Stimulated activated CD4-positive, alpha-beta T cell treated with anti-CD3 and anti-CD28 coated beads, Interleukin-1b, Interleukin-23, amount 100 ng/mL, for 4 hours (primary cell): ENCODE measurements at places on chromosomes 2 and 18.

- DNase-seq: no peak
Measured at GRCh38 chr2:16482460-16482859, 183.2 kb downstream of the CYRIA start.

GRCh38 chr18:57569133-57569532 lies 17.4 kb downstream of the FECH start:
- DNase-seq: no peak

DNA sequence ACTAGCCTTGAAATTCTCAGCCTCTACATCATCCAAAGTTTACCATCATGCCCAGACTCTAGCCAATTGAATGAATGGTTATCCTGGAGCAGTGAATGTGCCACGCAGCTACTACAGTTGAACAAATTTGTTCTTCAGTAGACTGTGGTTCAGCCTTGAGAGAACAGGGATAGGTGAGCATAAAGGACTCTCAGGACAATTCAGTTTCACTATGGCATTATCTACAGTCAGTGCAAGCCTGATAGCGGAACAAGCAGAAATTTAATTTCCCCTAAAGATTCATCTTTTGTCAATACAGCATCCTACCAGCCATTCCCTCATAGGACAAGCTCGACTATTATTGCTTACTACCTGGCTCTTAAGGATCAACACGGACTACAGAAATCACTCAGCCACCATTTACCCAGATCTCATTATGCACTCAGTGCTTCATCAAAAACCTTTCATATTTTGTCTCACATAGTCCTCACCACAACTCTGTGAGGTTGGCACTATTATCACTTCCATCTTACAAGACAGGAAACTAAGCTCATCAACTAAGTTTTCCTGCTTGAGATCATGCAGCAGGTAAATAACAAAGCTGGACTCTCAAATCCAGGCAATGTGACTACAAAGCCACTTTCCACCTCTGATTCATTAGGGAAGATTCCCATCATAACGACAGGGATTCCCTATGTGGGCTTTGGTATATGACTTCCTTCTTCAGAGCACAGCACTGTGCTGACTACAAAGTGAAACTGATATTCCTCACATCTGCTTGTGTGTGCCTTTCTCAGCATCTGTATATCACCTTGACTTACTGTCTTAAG lies 181.5 kb upstream of the ACVR2A start:
- DNase-seq: no peak

DNA sequence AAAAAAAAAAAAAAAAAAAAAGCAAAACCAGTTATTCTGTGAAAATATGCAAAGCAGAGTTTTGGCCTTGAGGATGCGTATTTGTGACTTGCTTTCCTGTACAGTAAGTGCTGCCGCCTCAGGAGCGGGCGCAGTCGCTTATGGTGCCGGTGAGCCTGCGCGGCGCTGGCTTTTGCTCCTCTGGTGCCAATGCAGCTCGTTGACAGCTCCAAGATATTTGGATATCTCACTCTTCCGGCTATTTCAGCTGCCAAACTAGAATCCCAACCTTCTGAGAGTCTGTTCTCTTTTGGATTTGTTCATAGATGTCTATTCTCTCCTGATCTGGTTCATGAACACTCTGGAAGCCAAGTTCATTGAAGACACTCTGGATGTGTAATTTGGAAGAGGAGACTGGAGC lies 184.1 kb downstream of the AGAP1 start:
- no peak for DNase-seq

- no peak for DNase-seq
Measured at GRCh38 chr18:11316546-11316945, 167.2 kb upstream of the PIEZO2 start.
